ENCODE measurements at places on chromosomes 1 and 21.

- no peak for DNase-seq
Observed at GRCh38 chr1:110494522-110495406, 24.2 kb downstream of the KCNA10 start.

- DNase-seq: no peak
Observed at GRCh38 chr1:192367436-192367835, 50.6 kb downstream of the RGS21 start.

DNA sequence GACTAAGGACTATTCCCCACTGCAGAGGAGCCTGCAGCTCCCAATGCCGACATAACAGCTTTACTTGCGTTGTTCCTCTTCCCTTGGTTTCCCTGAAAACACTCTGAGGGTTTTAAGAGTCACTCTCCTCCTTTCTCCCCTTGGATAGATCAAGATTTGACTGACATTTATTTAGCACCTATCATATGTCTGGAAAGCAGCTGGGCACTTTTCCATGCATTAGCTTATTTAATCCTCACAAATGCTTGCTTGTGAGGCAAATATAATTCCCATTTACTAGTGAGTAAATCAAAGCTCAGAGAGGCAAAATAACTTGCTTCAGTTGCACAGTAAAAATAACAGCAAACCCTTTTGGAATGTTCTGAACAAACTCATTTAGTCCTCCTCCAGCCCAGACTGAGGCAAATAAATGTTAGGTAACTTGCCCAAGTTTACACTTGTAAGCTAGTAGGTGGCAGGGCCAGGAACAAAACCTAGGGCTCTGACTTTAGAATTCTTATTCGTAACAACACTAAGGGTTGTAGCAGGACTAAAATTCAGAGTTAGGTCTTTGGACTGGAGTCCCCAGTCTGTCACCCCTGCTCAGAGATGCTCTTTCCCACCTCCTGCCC, 81.4 kb downstream of the KCND3 start:
- no peak for DNase-seq

GRCh38 chr1:111195002-111195684, 5.3 kb downstream of the DENND2D start:
- no peak for DNase-seq

DNA sequence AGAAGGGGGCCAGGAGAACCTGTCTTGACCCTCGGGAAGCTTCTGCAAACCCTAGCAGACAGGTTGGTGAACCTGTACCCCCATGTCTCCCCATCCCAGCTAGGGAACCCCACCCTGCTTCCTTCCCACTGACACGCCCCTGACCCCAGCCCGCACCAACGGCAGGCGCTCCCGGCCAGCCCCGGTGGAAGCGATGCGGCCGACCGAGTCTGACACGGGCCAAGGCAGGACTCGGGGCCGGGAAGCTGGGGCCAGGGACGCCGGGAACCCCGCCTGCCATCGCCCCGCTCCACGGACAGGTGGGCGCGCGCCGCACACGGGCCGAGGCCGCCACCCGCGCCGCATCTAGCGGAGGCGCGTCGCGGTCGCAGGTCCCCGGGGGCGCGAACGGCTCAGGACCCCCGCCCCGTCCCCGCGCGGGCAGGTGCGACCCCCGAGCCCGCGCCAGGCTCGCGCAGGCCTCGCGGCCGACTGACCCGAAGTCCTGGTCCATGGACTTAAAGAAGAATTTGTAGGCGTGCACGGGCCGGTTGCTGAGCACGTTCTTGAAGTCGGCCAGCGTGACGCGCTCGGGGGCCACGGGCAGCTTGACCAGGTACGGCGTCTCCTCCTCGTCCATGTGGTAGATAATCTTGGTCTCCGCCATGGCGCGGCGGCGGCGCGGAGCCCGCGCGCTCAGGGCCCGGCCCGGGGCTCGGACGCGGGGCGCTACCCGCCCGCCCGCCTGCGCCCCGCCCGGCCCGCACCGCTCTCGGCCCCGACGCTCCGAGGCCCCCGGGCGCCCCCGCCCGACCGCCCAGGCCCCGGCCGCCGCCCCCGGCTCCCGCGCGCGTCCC, 580 bp downstream of the DVL1 start:
- no peak for DNase-seq

DNA sequence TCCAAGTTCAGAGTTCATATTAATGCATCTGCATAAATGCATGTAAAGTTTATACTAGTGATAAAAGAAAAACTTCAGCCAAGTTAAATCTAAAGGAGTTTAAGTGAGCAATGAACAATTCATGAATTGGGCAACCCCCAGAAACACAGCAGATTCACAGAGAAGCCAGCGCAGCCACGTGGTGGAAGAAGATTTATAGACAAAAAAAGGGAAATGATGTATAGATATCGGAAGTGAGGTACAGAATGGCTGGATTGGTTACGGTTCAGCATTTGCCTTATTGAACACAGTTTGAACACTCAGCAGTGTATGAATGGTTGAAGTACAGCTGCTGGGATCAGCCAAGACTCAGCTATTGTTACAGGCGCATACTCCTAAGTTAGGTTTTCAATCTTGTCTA, 5.7 kb downstream of the AK5 start:
- no peak for DNase-seq

- no peak for DNase-seq
Observed at GRCh38 chr1:170618421-170618820, 45.5 kb upstream of the PRRX1 start.

GRCh38 chr1:234507089-234507488, 28.1 kb upstream of the TARBP1 start:
- DNase-seq: no peak

- DNase-seq: no peak
Observed at GRCh38 chr1:26218906-26219494, 15.0 kb upstream of the CEP85 start.

GRCh38 chr1:154352581-154353459, 27.5 kb downstream of the ATP8B2 start:
- DNase-seq: peak; percentile 46

DNA sequence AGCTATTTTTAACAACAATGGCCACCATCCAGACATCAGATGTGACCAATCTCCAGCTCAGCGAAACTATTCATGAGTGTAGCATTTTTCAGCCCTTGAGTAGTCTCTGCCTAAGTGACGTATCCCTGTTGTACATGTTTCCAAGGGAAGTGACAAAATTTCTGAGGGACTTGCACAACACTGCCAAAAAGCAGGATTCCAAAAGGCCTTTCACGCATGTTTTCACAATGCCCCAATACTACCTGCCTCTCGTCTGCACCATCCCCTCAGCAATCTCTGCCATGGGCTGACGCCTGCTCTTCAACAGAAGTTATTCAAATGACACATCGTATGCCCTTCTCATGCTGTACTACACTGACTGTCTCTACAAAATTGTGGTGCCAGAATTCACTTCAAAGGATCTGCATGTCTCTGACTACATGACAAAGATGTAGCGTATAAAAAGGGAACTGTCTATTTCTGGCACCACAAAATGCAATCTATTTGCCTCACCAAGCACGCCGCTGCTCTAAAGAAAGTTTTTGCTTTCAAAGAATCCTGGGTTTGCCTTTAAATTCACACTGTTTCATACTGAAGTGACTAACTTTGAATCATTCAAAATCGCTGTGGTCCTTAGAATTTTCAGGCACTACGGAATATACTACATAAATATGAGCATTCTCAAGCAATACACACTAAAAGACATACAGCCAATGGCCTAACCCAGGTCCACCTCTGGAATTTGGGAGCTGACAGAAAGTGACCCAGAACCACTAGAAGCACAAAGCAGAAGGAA, 32.9 kb downstream of the JAK1 start:
- DNase-seq: no peak

DNA sequence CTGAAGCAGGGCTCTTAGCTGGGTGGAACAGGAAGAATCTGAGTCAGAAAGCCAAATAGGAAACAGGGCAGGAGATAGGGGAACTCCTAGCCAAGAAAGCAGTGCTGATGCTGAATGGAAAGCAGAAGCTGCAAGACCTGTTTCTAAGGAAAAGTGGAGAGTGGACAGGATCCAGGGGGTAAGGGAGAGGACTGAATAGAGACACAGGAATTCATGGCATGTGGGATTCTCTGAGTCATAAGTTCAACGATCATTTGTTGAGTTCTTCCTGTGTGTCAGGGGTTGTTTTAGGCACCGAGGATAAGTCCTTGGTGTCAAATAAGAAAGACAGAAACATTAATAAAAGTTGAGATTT, 153.8 kb upstream of the FGGY start:
- DNase-seq: no peak

DNA sequence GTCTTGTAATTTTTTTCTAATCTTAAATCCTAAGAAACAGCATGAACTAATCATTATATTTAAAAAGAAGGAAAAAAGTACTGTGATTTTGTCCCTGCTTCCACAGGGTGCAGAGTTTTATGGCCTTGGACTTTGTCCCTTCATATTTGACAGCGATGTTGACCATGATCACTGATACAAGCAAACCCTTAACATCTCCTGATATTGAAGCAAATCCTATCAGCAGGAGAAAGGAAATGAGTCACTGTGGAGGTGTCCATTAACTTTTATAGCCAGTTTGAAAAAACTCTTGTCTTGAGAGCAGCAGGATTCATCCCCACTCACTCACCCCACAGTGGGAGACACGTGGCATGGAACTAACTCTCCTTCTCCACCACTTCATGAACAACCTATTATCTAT, 5.1 kb upstream of the REG4 start:
- DNase-seq: no peak

DNA sequence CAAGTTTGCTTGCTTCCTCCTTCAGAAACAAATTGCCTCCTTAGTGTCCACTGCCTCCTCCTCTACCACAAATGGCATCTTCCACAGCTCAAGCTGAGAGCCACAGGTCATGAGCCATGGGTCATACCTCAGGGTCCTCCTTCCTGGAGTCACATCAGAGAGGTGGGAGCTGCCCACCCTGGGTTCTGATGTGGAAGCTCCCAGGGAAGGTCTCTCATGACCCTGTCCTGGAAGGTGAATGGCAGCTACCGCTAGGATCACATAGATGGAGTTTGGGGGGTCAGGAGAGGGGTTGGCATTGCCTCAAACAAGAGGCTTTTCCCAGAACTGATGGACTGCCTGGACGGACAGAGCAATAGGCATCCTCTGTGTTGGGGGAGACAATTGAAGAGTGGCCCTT, 321.4 kb downstream of the MATN1 start:
- DNase-seq: no peak

DNA sequence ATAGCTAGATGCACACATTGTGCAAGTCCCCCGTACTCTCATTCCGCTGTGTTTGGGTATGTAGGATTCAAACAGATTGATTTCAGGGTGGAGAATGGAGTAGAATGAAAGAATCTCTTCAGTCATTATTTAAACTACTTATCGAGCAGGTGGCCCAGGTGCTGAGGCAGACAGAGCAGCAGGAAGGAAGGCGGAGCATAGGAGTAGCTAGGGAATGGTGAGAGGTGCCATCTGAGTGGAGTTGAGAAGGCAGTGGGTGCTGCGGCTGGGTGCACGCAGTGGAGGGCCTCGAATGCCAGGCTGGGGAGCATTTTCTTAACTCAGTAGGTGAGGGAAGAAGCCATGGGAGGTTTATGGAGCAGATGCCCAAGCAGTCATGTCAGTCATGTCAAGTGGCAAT, 45.2 kb upstream of the CD101 start:
- no peak for DNase-seq

GRCh38 chr1:165773324-165773965, 4.8 kb upstream of the TMCO1 start:
- no peak for DNase-seq

- DNase-seq: no peak
Observed at GRCh38 chr21:35885942-35886541, 174.3 kb downstream of the SETD4 start.

DNA sequence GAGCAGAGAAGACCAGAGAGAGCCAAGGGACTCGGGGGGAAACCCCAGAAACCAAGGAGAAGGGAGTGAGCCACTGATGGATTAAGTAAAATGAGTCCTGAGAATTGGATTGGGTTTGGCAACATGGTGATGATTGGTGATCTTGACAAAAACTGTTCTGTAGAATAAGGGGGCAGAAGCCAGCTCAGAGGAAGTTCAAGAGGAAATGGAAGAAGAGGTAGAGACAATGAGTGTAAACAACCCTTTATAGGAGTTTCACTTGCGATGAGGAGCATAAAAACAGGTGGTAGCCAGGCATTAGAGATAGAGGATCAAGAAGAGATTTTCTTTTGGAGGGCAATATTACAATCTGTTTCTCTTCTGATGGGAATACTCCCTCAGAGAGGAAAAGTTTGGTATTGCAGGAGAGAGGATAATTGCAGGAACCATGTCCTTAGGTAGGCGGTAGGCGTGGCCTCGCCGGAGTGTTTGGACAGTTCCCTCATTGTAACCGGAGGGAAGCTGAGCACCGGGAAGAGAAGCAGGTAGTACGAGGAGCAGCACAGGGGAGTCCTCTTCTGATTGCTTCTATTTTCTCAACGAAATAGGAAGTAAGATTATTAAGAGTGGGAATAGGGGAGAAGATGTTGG, 68.4 kb upstream of the TENT5C start:
- DNase-seq: no peak

DNA sequence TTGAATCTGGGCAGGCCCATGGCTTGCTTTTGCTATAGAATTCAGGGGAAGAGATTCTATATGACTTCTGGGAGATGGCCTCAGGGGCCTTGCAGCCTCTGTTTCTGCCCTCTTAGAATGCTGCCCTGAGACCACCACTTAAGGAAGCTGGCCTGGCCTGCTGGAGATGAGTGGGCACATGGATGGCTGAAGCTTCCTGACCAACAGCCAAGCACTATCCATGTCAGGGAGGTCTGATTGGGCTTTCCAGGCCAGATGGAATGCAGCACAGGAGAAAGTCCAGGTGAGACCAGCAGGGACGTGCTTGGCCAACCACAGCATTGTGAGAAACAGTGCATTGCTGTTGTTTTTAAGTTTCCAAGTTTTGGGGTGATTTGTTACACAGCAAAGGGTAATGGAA, 308.1 kb downstream of the PTPRU start:
- no peak for DNase-seq

DNA sequence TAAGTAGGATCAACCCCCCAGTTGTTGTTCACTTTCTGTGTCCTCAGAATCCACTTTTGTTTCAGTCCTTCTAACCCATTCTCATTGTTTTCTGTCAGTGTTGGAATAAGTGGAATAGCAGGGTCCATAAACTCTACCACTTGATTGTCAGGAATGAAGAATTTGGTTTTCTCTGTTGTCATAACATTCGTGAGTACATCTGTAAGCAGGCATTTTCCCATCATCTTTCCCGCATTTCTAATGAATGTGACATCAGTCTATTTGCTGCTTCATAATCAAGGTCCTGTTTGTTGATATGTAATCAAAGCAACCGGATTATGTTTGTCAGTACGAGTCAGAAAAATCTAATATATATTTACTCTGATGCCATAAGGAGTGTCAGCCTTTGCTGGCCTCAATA, 147.1 kb downstream of the KIF26B start:
- DNase-seq: no peak

GRCh38 chr1:199490769-199491527, 536.6 kb upstream of the NR5A2 start:
- no peak for DNase-seq

DNA sequence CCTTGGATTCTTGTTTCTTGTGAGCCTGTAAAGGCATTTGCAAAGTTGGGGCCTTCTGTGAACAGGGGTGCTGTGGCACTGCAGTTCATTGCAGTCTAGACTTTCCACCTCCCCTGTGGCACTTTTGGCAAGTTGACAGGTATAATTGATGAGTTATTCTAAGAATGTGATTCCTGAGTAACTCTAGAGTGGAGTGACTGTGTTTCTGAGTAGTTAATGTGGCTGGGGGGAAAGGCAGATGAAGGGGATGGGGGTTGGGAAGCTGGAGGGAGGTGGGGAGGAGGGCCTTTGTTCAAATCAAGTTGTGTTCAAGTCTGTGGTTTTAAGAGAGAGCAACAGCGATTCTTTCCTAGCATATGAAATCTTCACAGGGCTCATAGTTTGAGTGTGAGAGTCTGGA, 32.9 kb downstream of the PBX1 start:
- DNase-seq: no peak

GRCh38 chr1:38026592-38027200, 14.2 kb downstream of the UTP11 start:
- DNase-seq: no peak

GRCh38 chr1:216815260-216816131, 92.3 kb upstream of the ESRRG start:
- no peak for DNase-seq
